Hematopoietic multipotent progenitor cell (in vitro differentiated cells): ENCODE measurements at places on chromosomes 2 and 18. TPM values are rescaled to one million over a fixed set of nuclear protein-coding genes. Genes with fewer than 3 reads are reported as not detected.

The SKA1 gene
- 0.81 TPM for total RNA-seq

GRCh38 chr2:172381275-172382027, 45.9 kb upstream of the ITGA6 start:
- DNase-seq = no peak

- DNase-seq = no peak
These were observed 32.5 kb downstream of the HPCAL1 start for GRCh38 chr2:10335046-10335840.

- no peak for DNase-seq
These were observed 13.6 kb downstream of the ADCY3 start for GRCh38 chr2:24906466-24906865.

DNA sequence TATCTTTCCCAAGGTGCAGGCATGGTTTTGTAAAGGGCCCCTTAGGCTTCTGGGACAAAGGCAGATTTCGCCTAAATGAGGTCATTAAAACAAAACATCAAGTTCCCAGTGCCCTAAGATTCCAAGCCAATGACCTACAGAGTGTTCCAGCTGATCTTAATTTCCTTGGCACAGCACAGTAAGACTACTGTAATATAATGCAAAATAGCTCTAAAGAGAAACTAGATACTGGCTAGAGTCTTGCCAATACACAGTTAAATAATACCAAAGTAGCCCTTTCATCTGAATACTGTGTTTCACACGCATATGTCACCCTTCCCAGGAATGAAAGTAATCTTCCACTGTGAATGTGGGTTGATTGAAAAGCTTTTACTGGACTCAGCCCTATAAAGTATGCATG, 14.7 kb downstream of the GRB14 start:
- no peak for DNase-seq

The SKOR2 gene
- not detected for total RNA-seq
